ENCODE measurements at places on chromosomes 1 and 21.

GRCh38 chr1:2591581-2592261 is 5.1 kb downstream of the PRXL2B start:
- DNase-seq: peak; percentile 49

GRCh38 chr1:25515033-25515432 is 28.4 kb upstream of the LDLRAP1 start:
- DNase-seq: no peak

- DNase-seq: no peak
Measured at GRCh38 chr1:203839081-203839480, 22.3 kb upstream of the SNRPE start.

DNA sequence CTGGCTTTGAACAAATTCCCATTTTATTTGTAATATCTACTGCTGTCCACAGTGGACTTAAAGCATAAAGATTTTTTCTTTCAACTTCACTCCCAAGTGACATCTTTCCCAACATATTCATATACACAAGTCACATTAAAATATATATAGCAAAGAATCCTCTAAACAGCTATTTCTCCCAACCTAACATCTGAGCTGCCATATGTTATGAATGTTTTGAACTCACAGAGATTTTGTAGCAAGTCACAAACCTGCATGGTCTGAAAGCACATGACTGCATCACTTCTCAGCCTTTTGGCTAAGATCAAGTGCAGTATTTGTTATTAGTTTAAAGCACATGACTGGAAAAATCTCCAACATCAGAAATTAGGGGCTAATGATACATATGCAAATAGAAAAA is 7.7 kb upstream of the HFM1 start:
- no peak for DNase-seq

DNA sequence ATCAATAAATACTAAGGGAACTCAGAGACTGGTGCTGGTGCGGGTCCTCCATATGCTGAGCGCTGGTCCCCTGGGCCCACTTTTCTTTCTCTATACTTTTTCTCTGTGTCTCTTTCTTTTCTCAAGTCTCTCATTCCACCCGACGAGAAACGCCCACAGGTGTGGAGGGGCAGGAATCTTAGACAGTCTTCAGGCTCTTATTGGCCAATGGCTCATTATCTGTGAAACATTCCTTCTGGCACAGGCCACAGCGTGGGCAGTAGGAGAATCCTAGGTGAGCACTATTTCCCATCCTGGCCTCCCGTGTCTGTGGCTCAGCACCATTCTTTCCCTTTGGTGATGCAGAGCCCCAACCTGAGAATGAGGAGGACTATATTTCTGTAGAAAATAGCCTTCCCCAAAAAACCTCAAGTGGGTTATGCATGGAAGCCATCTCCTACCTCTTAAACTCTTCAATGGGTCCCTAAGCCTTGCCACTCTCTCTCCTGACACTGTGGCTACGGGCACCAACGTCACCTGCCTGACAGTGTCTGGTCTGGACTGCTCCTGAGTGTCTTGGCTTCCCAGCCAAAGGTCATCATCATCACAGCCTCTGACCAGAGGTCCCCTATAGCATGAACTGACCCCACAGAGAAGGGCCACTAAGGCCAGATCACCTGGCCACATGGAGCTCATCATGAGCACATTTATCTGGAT is 6.2 kb upstream of the SLAMF1 start:
- no peak for DNase-seq

DNA sequence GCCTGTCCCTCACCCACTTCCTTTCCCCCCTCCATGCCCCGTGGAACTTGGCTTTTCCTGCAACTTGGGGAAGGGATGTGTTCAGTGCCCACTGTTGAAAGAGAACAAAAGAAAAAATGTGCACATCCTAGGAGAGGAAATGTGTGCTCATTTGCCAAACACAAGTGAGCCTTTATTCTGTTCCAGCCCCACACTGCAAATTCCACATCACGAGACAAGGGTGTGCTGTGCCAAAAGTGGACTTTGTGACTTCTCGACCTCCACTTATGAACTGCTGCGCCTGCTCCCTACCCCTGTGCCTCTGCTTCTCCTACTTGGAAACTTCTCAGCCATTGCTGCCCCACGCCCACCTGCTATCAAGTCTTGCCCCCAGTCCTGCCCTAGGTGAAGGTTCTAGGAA is 97.0 kb upstream of the GRIK3 start:
- DNase-seq: no peak

DNA sequence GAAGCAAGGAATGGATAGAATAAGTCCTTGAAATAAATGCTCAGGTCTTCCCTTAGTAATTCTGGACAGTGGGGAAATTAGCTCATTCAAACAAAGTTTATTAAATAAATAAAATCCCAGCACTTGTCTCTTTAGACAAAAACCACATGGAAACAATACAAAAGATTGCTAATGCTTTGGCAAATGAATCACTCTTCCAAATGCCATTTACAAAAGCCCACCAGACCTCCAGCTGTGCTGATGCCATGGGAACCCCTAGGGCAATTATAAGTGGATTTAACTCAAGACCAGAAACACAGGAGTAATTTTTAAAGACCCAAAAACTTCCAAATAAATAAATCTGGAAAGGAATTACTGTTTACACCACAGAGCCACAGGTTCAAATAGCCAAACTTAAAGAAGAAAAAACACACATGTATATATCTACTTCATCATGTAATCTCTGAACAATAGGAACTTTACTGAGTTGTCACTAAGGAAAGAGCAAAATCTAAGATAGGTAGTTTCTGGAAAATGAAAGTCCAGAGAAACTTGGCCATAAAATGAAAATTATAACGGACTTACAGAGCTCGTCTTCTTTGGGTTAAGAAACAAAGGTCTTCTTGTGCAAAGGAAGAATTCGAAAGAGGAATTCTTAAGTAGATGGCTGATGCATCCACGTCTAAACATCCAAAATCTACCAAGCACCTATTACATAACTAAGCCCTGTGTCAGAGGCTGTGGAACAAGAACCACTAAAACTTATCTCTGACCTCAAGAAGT is 399.4 kb downstream of the SMYD3 start:
- DNase-seq: no peak

GRCh38 chr21:40732253-40733023 is 114.5 kb downstream of the DSCAM start:
- DNase-seq: no peak

DNA sequence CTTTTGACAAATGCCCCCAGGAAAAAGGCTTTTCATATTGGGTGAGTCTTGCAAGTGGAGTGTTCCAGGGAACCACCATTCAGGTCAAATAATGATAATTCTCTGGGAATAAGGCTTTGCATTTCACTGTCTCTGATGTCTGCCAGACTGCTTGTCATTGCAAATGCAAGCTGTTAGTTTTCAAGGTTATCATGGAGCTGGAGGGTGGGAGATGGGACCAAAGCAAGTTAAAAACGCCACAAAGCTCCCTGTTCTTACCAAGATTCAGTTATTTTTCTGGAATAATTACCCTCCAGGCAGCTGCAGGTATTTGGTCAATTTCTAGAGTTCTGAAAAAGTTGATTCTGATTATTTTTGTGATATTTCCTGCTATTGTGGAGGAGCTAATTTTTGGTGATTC is 210.1 kb downstream of the GPR52 start:
- no peak for DNase-seq

DNA sequence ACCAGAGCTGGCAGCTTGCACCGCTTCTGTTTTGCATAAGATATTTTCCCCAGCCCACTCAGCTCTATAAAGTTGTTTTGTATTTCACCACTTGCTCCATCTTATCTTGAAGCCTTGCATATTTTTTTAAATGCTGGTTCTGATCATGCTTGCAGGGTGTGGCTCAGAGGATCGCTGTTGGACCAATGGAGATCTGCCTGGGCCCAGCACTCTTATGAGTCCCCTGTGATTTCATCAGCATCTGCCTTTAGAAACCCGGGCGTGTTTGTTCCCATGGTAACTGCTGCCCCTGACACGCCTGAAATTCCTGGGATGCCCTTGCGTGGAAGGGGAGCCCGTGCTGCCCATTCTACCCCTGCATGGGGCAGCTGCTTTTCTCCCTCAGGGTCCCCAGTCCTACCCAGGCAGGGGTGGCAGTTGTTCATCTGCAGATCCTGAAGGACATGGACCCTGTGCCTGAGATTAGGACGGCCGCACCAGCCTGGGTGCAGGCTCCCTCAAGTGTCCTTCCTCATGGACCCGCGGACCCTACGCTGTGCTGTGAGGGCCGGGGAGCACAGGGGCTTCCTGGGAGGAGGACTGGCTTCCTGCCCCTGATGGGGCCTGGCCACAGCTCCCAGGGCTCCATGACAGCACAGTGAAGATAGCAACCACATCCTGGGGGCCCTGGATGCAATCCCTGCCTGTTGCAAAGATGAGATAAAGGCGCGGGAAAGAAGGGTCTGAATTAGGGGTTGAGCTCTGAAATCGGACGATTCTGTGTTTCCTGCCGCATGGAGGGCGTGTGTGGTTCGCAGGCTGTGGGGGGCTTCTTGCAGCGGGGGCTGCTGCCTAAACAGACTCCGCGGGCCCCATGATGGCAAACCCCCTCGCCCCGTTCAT is 226.5 kb downstream of the SDCCAG8 start:
- no peak for DNase-seq

- no peak for DNase-seq
Measured at GRCh38 chr1:41578712-41579335, 94.3 kb upstream of the EDN2 start.

DNA sequence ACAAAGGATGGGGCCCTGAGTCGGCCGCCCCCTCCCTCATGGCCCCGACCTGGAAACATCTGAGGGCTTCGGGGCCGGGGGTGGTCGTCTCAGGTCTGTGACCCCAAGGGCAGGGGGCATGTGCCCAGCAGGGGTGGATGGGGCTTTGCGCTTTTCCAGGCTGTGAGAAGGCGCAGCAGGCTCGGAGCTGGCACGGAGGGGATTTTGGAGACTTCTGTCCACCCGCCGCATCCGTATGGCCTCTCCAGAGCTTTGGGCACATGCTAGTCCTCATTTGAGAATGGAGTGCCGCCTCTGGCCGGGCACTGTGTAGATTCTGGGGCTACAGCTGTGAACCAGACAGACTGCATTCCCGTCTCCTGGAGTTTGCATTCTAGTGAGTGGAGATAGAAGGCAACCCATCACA is 66.1 kb upstream of the WNT4 start:
- no peak for DNase-seq

DNA sequence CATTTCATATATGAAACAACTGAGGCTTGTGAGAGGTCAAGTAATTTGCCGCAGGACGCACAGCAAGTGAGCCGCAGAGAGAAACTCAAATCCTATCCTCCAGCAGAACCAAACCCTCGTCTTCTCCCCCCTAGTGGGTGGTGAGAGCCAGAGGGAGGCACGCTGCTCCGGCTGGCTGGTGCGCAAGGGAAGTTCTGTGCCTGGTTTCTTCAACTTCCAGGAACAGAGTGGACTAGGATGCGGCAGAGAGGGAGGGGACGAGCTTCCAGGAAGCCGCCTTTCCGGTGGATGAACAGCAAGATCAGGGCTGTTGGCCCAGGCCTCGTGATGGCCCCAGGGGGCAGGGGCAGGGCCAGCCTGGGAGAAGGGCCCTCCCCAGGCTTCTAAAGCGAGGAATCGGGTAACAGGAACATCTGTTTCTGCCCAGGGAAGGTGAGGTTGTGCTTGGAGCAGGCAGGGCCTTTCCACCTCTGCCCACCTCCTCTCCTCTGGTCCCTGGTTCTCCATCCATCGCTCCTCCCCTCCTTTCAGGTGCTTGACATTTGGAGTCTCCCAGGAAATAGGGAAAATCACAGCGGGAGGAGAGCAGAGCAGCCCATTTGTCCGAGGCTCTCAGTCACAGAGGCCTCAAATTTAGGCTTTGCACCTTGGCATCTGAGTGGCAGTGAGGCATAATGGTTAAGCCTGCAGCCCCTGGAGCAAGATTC is 16.8 kb upstream of the PDIK1L start:
- DNase-seq: peak; percentile 81

- no peak for DNase-seq
Measured at GRCh38 chr1:233012021-233012420, 61.6 kb downstream of the NTPCR start.

GRCh38 chr1:210053126-210053525 is 115.1 kb downstream of the SYT14 start:
- no peak for DNase-seq
